ENCODE measurements at places on chromosomes 7 and 10. TPM values are rescaled to one million over a fixed set of nuclear protein-coding genes. Genes with fewer than 3 reads are reported as not detected.
A peak's percentile ranks its signal among the peaks of the same experiment; 100 is the strongest.

- peaks cover 24% of the 10 kb centered on the region for H3K36me3 ChIP-seq
Measured at GRCh38 chr10:98208925-98209324, 59.1 kb downstream of the LOXL4 start.

GRCh38 chr10:125133696-125134482, 26.5 kb downstream of the CTBP2 start:
- no peak overlapping the region for H3K27ac ChIP-seq
- peaks cover 27% of the 10 kb centered on the region for H3K4me1 ChIP-seq
- no peaks in the 10 kb centered on the region for H3K27me3 ChIP-seq
- DNase-seq: no peak
- H3K4me3 ChIP-seq: no peak overlapping the region
- H3K36me3 ChIP-seq: no peaks in the 10 kb centered on the region

DNA sequence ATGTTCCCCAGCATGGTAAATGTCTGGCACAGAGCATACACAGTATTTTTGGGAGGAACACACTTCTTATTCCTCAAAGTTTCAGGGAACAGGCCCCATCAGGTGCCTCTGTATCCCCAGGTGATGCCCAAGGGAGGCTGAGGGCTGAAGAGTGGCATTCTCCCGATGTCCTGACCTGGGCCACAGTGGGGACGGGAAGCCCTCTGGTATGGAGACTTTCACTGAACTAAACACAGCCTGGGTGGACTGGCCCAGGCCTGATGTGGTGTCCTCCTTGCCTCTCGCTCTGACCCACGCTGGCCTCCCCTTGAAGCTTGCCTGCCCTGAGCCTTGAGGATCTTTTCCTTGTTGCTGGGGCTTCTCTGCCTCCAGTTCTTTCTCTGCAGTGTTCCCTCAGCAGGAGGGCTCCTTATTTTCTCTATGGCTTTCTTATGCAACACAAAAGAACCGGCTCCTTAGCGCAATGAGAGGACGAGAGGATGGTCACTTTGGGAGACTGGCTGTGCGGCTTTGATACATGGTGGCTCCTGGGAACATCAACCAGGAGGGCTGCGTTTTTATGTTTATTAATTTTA, 157.5 kb upstream of the TNS3 start:
- H3K36me3 ChIP-seq: no peaks in the 10 kb centered on the region
- H3K27ac ChIP-seq: no peak overlapping the region
- H3K4me3 ChIP-seq: no peak overlapping the region
- no peaks in the 10 kb centered on the region for H3K27me3 ChIP-seq
- no peak for DNase-seq

DNA sequence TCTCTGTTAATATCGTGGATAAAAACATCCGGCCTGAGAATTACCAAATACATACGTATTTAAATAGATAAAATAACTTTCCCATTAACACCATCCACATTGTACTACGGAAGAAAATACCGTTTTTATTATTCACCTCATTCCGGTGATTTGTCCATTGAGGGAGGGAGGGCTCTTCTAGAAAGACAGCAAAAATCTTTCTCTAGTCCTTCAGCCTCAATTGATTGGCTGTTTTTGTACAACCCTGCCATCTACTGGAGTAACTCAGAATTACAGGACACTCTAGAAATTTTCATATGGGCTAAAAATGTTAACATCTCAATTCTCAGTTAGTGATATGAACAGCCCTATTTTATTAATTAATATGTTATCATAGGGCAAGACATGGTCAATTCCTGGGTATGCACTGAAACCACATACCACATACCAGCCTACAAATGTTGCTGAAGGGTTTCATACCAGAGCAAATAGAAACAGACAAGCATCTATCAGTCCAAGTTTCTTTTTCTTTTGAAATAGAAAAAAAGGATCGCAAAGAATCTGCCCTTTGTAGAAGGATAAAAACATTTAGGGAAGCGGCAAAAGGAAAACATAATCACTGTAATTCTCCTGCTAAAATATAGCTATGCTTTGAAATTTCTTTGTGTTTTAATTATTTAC, 55.8 kb upstream of the CDCA7L start:
- H3K4me3 ChIP-seq: no peak overlapping the region
- no peaks in the 10 kb centered on the region for H3K27me3 ChIP-seq
- no peaks in the 10 kb centered on the region for H3K4me1 ChIP-seq
- no peaks in the 10 kb centered on the region for H3K36me3 ChIP-seq
- DNase-seq: peak; percentile 62

DNA sequence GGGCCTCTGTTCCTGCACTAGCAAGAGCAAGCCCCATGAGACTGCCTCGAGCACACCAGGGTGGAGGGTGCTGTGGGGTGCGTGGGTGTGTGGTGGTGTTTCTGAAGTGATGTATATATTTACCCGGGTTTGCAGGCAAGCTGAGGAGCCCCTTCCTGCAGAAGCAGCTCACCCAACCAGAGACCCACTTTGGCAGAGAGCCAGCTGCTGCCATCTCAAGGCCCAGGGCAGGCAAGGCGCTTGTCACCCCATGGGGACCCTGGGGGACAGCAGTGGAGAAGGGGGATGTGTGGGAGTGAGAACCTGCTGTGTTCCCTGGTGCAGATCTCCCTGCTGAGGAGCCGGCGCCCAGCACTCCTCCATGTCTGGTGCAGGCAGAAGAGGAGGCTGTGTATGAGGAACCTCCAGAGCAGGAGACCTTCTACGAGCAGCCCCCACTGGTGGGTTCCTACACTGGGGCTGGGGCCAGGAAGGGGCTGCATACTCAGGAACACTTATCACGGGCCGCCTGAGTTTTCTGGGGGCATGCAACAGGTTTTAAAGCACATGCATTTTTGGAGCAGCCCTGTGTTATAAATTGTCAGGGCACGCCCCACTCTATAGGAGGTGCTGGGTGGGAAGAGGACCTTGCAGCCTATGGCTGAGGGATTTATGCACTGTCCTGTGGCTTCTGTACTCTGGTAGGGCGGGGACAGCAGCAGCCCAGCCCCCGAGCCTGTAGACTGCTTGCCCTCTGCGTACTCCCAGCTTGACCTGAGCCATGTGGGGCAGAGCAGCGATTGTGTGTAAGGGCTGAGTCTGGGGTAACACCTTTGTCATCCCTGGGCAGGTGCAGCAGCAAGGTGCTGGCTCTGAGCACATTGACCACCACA, 5.9 kb downstream of the PGAM2 start:
- H3K4me1 ChIP-seq: no peaks in the 10 kb centered on the region
- H3K27me3 ChIP-seq: no peaks in the 10 kb centered on the region
- no peak for DNase-seq

DNA sequence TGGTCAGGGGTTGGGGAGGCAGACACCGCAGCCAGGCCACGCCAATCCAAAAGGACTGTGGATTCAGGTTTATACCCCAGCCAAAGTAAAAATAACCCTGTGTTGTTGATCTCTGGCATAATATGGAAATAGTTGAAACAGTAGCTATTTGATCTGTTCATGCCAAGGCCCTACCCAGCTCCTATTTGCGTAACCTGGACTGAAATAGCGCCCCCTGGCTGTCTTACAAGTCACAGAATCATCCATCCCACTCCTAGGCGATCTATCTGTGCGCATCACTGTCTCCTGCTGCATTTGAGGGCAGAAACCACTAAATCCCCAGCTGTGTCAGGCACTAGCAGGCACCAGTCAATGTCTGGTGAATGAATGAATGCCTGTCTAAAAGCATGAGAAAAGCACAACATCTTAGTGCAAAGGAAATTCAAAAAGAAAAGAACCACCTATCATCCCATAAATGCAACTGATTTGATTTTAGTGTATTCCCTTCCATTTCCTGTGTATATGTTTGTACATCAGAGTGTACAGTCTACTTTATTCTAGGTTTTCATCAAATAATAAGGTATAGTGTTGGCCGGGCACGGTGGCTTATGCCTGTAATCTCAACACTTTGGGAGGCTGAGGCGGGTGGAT, 160.0 kb downstream of the SLIT1 start:
- H3K27me3 ChIP-seq: no peaks in the 10 kb centered on the region
- no peak overlapping the region for H3K4me3 ChIP-seq
- no peak overlapping the region for H3K27ac ChIP-seq
- H3K36me3 ChIP-seq: no peaks in the 10 kb centered on the region
- peak; percentile 59 for DNase-seq

DNA sequence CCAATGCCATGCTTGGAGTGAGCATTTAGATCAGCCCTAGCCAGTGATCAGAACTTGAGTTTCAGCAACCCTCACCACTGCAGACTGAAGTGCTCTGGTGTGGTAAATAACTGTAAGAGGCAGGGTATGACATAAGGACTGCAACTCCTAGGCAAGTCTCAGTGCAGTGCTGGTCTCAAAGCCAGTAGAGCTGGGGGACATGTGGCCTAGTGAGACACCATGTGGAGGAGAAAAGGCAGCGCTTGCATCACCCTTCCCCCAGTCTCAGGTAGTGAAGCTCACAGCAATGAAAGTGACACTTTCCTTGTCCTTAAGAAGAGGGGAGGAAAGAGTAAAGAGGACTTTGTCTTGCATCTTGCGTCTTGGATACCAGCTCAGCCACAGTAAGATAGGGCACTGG, 386.8 kb upstream of the POT1 start:
- no peaks in the 10 kb centered on the region for H3K36me3 ChIP-seq
- no peak overlapping the region for H3K4me3 ChIP-seq
- no peak overlapping the region for H3K27ac ChIP-seq
- no peaks in the 10 kb centered on the region for H3K4me1 ChIP-seq

Gene RPEL1
- total RNA-seq: not detected

Gene AGAP5
- total RNA-seq: 8.8 TPM

Gene LRCH4
- 174 TPM for total RNA-seq

Gene NKX2-3
- not detected for total RNA-seq
